ENCODE measurements at places on chromosomes 3 and 15.

DNA sequence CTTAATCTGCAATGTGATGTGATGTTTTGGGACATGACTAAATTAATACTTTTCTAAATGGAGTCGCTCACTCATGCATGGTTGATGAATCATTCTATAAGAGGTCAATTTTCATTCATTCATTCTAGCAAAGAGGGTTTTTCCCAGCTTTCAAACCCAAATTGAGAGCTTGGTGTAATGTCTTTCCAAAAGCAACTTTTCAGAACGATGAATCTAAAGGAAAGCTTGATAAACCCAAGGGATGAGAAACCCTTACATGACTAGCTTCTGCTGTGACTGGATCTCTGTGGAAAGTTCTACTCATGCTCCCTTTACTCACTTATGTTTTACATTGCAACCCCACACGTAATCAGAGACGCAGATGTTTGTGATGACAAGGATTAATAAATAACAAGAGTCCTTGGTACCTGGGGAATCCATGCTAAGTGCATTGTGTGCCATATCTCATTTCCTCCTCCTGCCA lies 47.7 kb downstream of the PDZRN3 start:
- no peak for DNase-seq

DNA sequence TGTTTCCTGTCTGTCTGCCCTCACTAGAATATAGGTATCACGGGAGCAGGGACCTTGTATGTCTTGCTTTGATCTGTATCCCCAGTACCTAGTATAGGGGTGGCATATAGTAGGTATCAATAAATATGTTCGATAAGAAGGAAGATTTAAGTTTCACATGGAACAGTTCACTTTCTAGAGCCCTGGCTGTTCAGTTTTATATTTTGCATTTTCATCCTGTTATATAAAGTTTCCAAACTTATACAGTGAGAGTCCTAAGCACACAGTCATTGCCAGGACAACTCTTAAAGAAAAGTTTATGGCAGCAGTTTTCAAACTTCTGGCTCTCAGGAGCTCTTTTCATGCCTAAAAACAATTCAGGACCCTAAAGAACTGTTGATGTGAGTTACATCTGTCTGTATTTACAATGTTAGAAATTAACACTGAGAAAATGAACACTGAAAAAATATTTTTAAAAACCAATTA lies 13.4 kb downstream of the ITPR1 start:
- DNase-seq = no peak

DNA sequence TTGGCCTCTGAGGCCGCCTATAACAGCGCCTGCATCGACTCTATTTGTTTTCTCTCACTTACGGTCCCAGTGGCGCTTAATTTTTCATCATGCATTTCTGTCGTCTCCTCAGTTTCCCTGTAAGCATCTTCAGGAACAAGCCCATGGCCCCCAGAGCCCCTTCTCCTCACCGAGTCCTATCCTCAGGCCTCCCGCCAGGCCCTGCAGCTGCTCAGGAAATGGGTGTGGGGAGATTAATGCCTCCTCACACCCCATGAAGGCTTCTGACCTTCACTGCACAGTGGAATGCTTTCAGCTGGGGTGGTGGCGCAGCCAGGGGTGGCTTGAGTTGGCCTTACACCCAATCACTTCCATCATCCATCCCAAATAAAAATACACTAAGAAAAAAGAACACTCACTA lies 260.4 kb downstream of the FAM43A start:
- no peak for DNase-seq

GRCh38 chr15:66679657-66680108 lies 22.4 kb upstream of the SMAD6 start:
- DNase-seq = peak; percentile 80

DNA sequence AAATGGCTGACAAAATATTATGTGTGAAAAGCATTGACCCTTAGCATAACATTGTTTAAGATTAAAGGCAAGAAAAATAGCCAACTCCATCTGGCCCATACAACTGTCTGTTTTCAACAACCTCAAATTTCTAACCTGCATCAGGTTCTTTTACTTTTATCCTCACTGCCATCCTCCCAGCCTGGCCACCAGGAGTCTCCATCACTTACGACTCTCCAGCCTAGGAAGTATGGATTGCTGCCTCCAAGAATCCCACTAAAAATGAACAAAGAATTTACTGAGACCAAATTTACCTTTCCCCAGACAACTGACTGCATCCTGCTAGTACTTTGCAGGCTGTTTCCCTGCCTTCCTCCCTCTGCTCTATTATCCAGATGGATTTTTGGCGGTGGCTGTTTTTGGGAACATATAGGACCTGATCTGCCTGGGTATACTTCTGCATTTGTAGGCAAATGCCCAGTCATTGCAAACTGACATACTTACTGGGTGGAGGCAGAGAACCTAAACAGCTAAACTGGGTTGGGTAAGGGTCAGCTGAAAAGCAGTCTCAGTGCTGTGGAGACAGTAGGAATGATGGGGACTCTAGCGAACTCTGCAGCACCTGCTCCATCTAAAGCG lies 144.2 kb downstream of the GHSR start:
- DNase-seq = no peak

- no peak for DNase-seq
Observed at GRCh38 chr3:177145381-177145780, 51.9 kb downstream of the TBL1XR1 start.

- no peak for DNase-seq
Observed at GRCh38 chr15:87489902-87490665, 766.5 kb downstream of the NTRK3 start.

- no peak for DNase-seq
Observed at GRCh38 chr15:39578851-39579486, 1.9 kb upstream of the THBS1 start.

DNA sequence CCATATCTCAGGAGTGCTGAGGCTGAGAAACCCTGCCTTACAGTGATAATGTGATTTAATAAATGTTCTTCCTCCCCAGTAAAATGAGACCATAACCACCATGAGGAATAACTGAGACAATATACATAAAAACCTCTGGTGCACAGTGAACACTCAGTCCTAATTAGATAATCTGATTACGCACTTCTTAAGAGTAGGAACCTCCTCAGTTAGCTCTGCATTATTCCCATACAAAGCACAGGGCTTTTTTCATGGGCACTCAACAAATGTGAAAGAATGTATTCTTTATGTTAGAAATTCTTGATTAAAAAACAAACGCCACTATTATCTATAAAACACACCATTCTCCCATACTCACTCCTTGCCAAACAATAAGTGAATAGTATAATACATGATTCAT lies 97.0 kb downstream of the TNIK start:
- no peak for DNase-seq

DNA sequence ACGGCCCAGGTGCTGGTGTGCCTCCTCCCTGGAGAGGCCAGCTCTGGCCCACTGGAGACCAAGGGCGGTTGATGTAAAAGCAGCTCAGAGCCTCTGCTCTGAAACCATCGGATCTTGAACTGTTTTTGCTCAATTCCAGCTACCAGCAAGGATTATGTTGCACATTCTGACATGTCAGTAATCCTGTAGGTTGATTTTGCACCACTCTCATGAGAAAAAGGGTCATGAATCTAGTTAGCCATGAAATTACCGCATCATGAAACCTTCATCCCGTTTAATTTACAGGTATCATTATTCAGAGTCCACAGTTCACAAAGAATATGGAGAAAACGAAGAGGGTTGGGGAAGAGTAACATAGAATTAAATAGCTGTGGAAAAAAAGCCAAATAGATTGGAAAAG lies 120.4 kb upstream of the NSMCE3 start:
- DNase-seq = no peak

DNA sequence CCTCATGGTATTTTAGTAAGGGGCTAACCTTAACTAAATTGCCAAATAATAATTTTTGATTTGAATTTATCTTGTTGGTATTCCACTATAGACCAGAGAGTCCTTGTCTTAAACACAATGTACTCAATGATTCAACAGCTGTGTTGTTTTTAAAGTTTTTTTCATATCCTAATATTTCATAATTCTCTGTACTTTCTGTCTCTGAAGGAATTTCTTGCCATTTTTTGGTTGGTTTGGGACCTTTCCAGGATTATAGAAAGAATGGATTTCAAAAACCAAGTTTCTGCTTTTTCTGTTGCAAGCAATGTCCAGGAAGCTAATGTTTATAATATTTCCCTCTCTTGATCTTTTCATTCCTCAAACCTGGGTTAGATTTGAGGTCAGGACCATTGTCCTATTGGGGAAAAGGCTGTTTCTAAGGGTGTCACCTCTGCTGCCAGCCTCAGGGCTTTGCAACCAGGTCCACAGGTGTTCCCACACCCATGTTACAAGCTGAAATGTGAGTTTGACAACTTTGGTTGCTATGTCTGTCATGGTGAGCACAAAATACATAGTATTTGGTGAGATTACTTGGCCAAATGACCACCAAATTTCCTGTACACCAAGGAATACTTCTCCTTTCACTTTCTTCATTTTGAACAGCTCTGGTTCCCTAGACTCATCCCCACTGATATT lies 363.7 kb upstream of the RGMA start:
- no peak for DNase-seq

GRCh38 chr3:131630097-131630496 lies 127.3 kb upstream of the MRPL3 start:
- DNase-seq = no peak

GRCh38 chr3:44983484-44983941 lies 7.5 kb downstream of the EXOSC7 start:
- no peak for DNase-seq

- DNase-seq = no peak
Observed at GRCh38 chr3:111210866-111211564, 139.4 kb downstream of the NECTIN3 start.

- DNase-seq = no peak
Observed at GRCh38 chr3:8301977-8302735, 199.5 kb upstream of the LMCD1 start.

- no peak for DNase-seq
Observed at GRCh38 chr15:27816790-27817189, 282.3 kb downstream of the OCA2 start.

DNA sequence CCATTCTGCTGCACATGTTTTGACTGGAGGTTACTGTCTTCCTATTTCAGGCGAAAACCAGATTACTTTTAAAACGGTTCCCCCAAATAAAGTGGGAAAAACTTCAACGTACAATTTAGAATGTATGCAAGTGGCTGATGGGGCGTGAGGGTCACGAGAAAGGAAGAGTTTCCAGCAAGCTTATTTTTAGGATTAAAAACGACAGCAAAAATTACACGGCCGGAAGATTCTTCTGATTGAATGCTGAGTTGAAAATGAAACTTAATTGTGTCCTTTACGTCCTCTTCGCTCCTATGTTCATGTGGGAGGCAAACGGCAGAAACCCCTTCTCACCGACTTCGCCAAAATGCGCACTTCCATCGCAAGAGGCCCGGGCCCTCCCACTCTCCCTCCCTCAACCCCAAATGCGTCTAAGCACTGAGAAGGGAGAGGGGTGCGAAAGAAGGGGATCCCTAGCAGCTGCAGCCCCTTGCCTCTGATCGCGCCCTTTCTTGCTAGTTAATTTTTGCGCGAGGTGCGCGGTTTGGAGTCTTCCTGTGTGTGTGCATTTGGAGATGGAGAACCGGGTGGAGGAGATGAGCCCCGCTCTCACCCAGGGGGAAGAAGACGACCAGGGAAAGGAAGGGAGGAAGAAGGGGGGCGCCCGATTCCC lies 656 bp downstream of the CD47 start:
- peak; percentile 78 for DNase-seq

GRCh38 chr3:72082776-72083462 lies 298.0 kb upstream of the PROK2 start:
- DNase-seq = no peak

Measured in cardiac septum (tissue), 1 donor.